Chondrocyte (in vitro differentiated cells): ENCODE measurements at places on chromosomes 5 and 9. TPM values are rescaled to one million over a fixed set of nuclear protein-coding genes. Genes with fewer than 3 reads are reported as not detected.

TAF11L13 gene
- not detected in 3 replicates for total RNA-seq

CDKN2B-AS1 gene
- total RNA-seq = 3.2 to 7.5 TPM (median 3.5 TPM) in 3 replicates

IFNA2 gene
- not detected in 3 replicates for total RNA-seq

PCDHGA6 gene
- 0.38 to 0.65 TPM (median 0.45 TPM) in 3 replicates for total RNA-seq

SPATA6L gene
- 0.35 to 0.65 TPM (median 0.46 TPM) in 3 replicates for total RNA-seq

C9 gene
- total RNA-seq = not detected in 3 replicates

MED22 gene
- total RNA-seq = 24.6 to 27.8 TPM (median 26.0 TPM) in 3 replicates

TTC23L gene
- total RNA-seq = 1.0 TPM in 1 of 3 replicates, not detected in the others

PFN3 gene
- not detected in 3 replicates for total RNA-seq

PTPRD gene
- 5.7 to 15.6 TPM (median 6.8 TPM) in 3 replicates for total RNA-seq

ZNF366 gene
- not detected in 3 replicates for total RNA-seq

GLDC gene
- total RNA-seq = 0.25 to 0.48 TPM (median 0.44 TPM) in 3 replicates

RANBP3L gene
- 1.2 to 5.0 TPM (median 1.2 TPM) in 3 replicates for total RNA-seq

SLC45A2 gene
- total RNA-seq = 0.12 to 0.51 TPM in 2 of 3 replicates, not detected in the other

- H3K27me3 ChIP-seq = no peaks in the 10 kb centered on the region
- peaks cover 35% of the 10 kb centered on the region for H3K4me1 ChIP-seq
- peak overlapping the region; percentile 52 for H3K27ac ChIP-seq
- DNase-seq = no peak
Measured at GRCh38 chr9:130755377-130756007, 61.9 kb downstream of the EXOSC2 start.

- DNase-seq = no peak
- H3K4me1 ChIP-seq = peaks cover 31% of the 10 kb centered on the region
- no peak overlapping the region for H3K4me3 ChIP-seq
- peaks cover 41% of the 10 kb centered on the region for H3K36me3 ChIP-seq
- no peaks in the 10 kb centered on the region for H3K27me3 ChIP-seq
- no peak overlapping the region for H3K27ac ChIP-seq
Measured at GRCh38 chr5:446883-447263, 3.9 kb downstream of the EXOC3 start.

DNA sequence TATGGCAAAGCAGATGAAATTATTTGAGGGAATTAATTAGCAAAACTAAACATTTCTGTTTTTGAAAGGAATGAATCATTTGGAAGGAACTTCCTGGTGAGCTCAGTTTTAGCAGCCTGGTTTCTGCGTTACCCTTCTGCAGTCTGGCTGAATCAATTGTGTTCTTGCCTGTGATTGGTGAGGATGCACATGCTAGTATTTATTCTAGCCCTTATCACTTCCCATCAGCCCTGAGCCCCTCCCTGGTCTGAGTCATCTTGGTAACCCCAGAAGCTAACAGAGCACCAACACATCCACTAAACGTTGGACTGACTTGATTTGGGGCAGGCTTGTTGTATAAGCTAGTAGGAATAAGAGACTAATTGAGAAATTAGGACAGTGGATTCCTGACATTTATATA lies 6.6 kb downstream of the TJP2 start:
- no peaks in the 10 kb centered on the region for H3K36me3 ChIP-seq
- no peak overlapping the region for H3K4me3 ChIP-seq
- peak overlapping the region; percentile 74 for H3K27ac ChIP-seq
- peaks cover 56% of the 10 kb centered on the region for H3K4me1 ChIP-seq
- H3K27me3 ChIP-seq = no peaks in the 10 kb centered on the region
- no peak for DNase-seq

- H3K36me3 ChIP-seq = no peaks in the 10 kb centered on the region
- peak; percentile 72 for DNase-seq
- H3K27ac ChIP-seq = no peak overlapping the region
- no peak overlapping the region for H3K4me3 ChIP-seq
Measured at GRCh38 chr5:135071311-135071710, 37.3 kb upstream of the PITX1 start.

- no peak for DNase-seq
- H3K4me3 ChIP-seq = no peak overlapping the region
- H3K36me3 ChIP-seq = no peaks in the 10 kb centered on the region
- no peak overlapping the region for H3K27ac ChIP-seq
- H3K4me1 ChIP-seq = no peaks in the 10 kb centered on the region
- peaks cover 11% of the 10 kb centered on the region for H3K27me3 ChIP-seq
Measured at GRCh38 chr9:90064971-90065370, 460.2 kb downstream of the GADD45G start.

DNA sequence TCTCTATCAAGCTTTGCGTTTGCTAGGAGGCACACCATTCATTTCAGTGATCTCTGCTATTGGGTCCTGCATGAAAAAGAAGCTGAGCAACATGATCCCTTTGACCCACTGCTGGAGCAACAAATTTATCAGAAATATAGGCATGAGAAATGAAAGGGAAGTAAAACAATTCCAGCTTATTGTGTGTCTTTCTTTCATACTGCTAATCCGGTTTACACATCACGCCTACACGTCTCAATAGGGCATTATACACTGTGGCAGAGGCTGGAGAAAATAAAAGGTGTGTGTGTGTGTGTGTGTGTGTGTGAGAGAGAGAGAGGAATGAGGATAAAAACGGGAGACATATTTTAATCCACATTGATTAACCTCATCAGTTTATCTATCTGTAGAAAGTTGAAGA lies 2.4 kb downstream of the PTCH1 start:
- H3K36me3 ChIP-seq = no peaks in the 10 kb centered on the region
- H3K4me1 ChIP-seq = peaks cover 35% of the 10 kb centered on the region
- H3K27me3 ChIP-seq = no peaks in the 10 kb centered on the region
- no peak overlapping the region for H3K27ac ChIP-seq
- H3K4me3 ChIP-seq = no peak overlapping the region
- DNase-seq = no peak

GRCh38 chr9:15018096-15018637 lies 107.9 kb upstream of the FREM1 start:
- H3K4me3 ChIP-seq = no peak overlapping the region
- DNase-seq = no peak
- H3K36me3 ChIP-seq = no peaks in the 10 kb centered on the region
- peaks cover 4% of the 10 kb centered on the region for H3K27me3 ChIP-seq
- H3K4me1 ChIP-seq = no peaks in the 10 kb centered on the region

- no peak for DNase-seq
- H3K27ac ChIP-seq = peak overlapping the region; percentile 73
- peaks cover 5% of the 10 kb centered on the region for H3K36me3 ChIP-seq
- H3K27me3 ChIP-seq = no peaks in the 10 kb centered on the region
- no peak overlapping the region for H3K4me3 ChIP-seq
Measured at GRCh38 chr5:180331647-180331950, 21.5 kb downstream of the GFPT2 start.

GRCh38 chr5:61319388-61320146 lies 12.5 kb upstream of the ZSWIM6 start:
- no peaks in the 10 kb centered on the region for H3K36me3 ChIP-seq
- H3K27ac ChIP-seq = no peak overlapping the region
- DNase-seq = no peak
- peaks cover 50% of the 10 kb centered on the region for H3K4me1 ChIP-seq
- H3K4me3 ChIP-seq = no peak overlapping the region
- no peaks in the 10 kb centered on the region for H3K27me3 ChIP-seq

- H3K36me3 ChIP-seq = peaks cover 2% of the 10 kb centered on the region
- no peak overlapping the region for H3K4me3 ChIP-seq
- no peaks in the 10 kb centered on the region for H3K4me1 ChIP-seq
- no peak overlapping the region for H3K27ac ChIP-seq
Measured at GRCh38 chr5:149680810-149681221, 49.3 kb upstream of the PPARGC1B start.

- peaks cover 1% of the 10 kb centered on the region for H3K36me3 ChIP-seq
- H3K27me3 ChIP-seq = peaks cover 30% of the 10 kb centered on the region
- no peaks in the 10 kb centered on the region for H3K4me1 ChIP-seq
- no peak overlapping the region for H3K4me3 ChIP-seq
Measured at GRCh38 chr5:180156141-180156540, 52.9 kb downstream of the RASGEF1C start.

- no peaks in the 10 kb centered on the region for H3K4me1 ChIP-seq
- H3K4me3 ChIP-seq = no peak overlapping the region
- H3K27me3 ChIP-seq = no peaks in the 10 kb centered on the region
Measured at GRCh38 chr9:2583308-2584013, 38.1 kb upstream of the VLDLR start.

DNA sequence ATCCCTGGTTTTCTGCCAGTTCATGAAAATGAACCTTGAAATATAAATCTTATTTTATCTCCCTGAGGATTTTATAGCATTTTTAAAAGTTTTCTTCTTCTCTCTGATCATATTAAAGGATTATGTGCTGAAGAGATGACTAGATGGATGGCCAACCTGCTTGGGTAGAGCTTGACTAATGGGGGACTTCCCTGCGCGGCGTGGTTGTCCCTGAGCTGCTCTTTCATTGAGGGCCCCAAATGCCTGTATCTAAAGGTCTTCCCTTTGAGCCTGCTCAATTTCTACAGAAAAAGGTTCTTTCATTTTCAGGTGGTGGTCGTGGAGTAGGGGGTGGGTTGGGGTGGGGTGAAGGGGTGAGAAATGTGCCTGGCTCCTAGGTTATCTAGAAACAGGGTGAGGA lies 20.5 kb upstream of the CDKN2AIPNL start:
- H3K4me1 ChIP-seq = peaks cover 18% of the 10 kb centered on the region
- no peaks in the 10 kb centered on the region for H3K36me3 ChIP-seq
- no peak overlapping the region for H3K27ac ChIP-seq

GRCh38 chr9:96245399-96245798 lies 56.6 kb downstream of the HSD17B3 start:
- no peaks in the 10 kb centered on the region for H3K36me3 ChIP-seq
- no peak overlapping the region for H3K4me3 ChIP-seq
- no peak for DNase-seq

- no peak for DNase-seq
- H3K27ac ChIP-seq = peak overlapping the region; percentile 82
- no peak overlapping the region for H3K4me3 ChIP-seq
- H3K27me3 ChIP-seq = no peaks in the 10 kb centered on the region
- H3K36me3 ChIP-seq = peaks cover 2% of the 10 kb centered on the region
Measured at GRCh38 chr5:109743041-109743531, 53.4 kb downstream of the MAN2A1 start.

DNA sequence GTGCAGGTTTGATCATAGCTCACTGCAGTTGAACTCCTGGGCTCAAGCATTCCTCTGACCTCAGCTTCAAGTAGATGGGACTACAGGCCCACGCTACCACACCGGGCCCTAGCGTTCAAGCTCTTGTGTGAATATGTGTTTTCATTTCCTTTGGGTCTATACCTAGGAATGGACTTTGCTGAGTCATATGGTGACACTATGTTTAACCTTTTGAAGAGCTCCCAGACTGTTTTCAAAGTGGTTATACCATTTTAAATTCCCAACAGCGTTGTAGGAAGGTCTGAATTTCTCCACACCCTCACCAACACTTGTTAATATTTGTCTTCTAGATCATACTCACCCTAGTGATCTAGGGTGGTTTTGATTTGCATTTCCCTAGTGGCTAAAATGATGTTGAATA lies 33.5 kb downstream of the FAF2 start:
- H3K27ac ChIP-seq = no peak overlapping the region
- H3K4me1 ChIP-seq = peaks cover 5% of the 10 kb centered on the region
- H3K27me3 ChIP-seq = no peaks in the 10 kb centered on the region
- DNase-seq = no peak
- peaks cover 17% of the 10 kb centered on the region for H3K36me3 ChIP-seq

DNA sequence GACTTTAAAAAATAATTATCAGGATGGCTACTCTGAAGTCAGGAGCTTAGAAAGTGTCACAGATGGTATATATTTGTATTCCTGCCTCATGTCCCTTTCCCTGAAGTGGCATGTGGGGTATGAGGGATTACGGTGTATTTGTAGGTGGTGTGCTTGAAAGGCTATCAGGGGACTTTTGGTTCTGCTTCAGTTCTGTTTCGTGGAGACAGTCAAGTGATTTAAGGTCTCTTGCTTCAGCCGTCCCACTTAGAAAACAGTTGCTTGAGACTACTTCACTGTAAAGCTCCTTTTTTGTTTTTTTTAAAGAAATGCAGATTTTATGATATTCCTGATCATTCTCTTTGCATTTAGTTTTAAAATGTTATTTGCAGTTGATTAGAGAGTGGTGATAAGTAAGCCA lies 18.3 kb downstream of the PARP8 start:
- H3K27ac ChIP-seq = no peak overlapping the region
- H3K4me3 ChIP-seq = no peak overlapping the region
- H3K36me3 ChIP-seq = peaks cover 4% of the 10 kb centered on the region
- DNase-seq = no peak
- no peaks in the 10 kb centered on the region for H3K27me3 ChIP-seq
- H3K4me1 ChIP-seq = peaks cover 45% of the 10 kb centered on the region

GRCh38 chr9:27361492-27361891 lies 64.5 kb upstream of the EQTN start:
- peaks cover 23% of the 10 kb centered on the region for H3K4me1 ChIP-seq
- peaks cover 2% of the 10 kb centered on the region for H3K36me3 ChIP-seq
- H3K27me3 ChIP-seq = no peaks in the 10 kb centered on the region
- H3K4me3 ChIP-seq = no peak overlapping the region

DNA sequence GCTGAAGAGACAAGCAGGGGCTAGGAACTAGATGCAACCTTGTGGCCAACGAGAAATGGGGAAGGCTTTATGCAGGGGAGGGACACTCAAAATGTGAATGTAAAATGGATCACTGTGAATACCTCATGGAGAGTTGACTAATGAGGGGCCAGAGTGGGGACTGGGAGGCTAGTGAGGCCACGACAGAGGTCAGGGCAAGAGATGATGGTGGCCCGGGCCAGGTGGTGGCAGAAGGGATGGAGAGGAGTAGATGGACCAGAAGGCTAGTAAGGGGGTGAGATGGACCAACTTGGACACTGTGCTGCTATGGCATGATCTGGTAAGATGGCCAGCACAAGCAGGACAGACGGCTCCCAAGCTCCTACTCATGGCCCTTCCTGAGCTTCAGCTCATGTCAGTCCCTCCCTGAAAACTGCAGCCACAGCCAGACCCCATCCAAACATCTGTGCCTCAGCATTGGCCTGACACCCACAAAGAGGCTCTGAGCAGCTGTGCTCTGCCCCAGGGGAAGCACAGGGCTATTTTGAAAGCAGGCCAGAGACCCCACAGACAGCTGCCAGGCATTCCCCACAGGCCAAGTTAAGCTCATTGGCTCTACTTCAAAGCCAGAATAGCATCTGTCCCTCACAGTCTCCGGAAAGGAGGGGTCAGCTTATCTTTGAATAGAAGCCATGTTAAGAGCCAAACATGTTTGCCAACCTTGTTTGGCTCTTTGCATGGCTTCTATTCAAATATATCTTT lies 22.1 kb downstream of the P4HA2 start:
- peaks cover 60% of the 10 kb centered on the region for H3K36me3 ChIP-seq
- H3K4me1 ChIP-seq = peaks cover 52% of the 10 kb centered on the region
- DNase-seq = no peak

- H3K27ac ChIP-seq = no peak overlapping the region
- no peaks in the 10 kb centered on the region for H3K36me3 ChIP-seq
- no peaks in the 10 kb centered on the region for H3K4me1 ChIP-seq
Measured at GRCh38 chr9:74140141-74140540, 357.0 kb upstream of the RORB start.

- no peak overlapping the region for H3K4me3 ChIP-seq
- no peaks in the 10 kb centered on the region for H3K27me3 ChIP-seq
- H3K4me1 ChIP-seq = peaks cover 4% of the 10 kb centered on the region
- H3K36me3 ChIP-seq = peaks cover 5% of the 10 kb centered on the region
Measured at GRCh38 chr9:98778711-98779530, 17.4 kb downstream of the ANKS6 start.
